Fibroblast of skin of right biceps (primary cell): ENCODE measurements at places on chromosomes 7 and 10.

- DNase-seq = peak; percentile 92
Measured at GRCh38 chr7:149714081-149714909, 59.1 kb downstream of the ZNF467 start.

DNA sequence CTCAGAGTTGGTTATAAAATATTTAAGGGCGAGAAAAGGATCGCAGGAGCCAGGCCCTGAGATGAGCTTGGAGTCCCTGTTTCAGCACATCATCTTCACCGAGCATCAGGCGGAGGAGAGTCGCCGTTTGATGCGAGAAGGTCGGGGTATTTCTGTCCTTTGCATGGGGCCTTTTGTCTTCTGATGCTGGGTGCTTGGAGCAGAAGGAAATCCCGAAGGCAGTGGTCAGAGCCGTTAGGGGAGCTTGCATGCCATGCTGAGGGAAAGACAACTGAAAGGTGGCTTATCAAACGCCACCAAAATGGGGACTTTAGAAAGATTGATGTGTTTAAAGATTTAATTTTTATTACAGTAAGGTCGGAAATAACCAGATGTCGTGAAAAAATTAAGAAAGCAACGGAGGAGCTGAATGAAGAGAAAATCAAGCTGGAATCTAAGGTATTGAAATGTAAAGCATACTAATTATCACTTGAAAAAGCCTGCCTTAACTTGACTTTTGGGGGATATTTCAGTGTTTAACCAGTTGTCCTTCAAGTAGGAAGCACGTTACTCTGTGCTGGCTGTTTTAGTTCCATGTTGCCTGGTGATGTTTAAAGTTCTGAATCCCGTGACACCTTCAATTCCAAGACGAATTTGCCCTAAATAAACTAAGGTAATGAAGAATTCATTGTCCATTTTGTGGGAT lies 845 bp downstream of the CCDC172 start:
- DNase-seq = no peak

DNA sequence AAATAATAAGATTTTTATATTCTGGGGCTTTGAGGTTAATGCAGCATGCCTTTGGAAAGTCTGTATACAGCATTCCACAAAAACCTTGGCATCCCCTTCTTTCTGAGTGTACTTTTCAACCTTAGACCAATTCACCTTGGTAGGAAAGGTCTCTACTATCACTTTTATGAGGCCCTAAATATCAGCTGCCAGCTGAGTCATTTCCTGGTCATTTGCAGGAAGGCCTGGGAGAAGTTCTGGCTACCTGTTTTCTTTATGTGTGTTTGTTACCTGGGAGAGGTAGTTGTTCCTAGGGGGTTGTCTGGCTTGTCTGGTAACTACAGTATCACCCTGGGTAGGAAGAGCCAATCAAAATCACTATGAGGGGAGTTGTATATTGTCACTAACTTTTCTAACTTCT lies 4.1 kb downstream of the SPAM1 start:
- DNase-seq = no peak

GRCh38 chr7:5274441-5274840 lies 8.3 kb upstream of the SLC29A4 start:
- no peak for DNase-seq

- DNase-seq = no peak
Measured at GRCh38 chr7:159094919-159095915, 49.5 kb downstream of the VIPR2 start.

DNA sequence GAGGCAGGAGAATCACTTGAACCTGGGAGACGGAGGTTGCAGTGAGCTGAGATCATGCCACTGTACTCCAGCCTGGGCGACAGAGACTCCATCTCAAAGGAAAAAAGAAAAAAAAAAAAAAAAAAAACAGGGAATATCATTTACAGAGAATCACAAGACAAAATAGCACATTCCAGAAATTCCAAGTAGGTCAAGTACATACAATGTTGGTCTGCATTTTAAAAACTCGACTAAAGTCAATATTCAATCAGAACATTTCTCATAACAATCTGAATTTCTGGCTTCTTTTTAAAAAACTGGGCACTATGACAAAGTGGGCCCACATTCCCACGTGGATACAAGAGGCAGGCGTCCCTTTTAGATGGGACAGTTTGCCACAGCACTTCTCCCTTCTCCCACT lies 12.8 kb downstream of the ZC3HAV1L start:
- peak; percentile 5 for DNase-seq

- DNase-seq = peak; percentile 82
Measured at GRCh38 chr10:58488921-58489320, 23.8 kb upstream of the BICC1 start.

GRCh38 chr10:45160271-45160670 lies 155.1 kb downstream of the OR13A1 start:
- DNase-seq = peak; percentile 36

GRCh38 chr10:24872049-24872789 lies 80.2 kb downstream of the PRTFDC1 start:
- DNase-seq = peak; percentile 21

GRCh38 chr7:142867398-142868187 lies 12.7 kb downstream of the EPHB6 start:
- no peak for DNase-seq

DNA sequence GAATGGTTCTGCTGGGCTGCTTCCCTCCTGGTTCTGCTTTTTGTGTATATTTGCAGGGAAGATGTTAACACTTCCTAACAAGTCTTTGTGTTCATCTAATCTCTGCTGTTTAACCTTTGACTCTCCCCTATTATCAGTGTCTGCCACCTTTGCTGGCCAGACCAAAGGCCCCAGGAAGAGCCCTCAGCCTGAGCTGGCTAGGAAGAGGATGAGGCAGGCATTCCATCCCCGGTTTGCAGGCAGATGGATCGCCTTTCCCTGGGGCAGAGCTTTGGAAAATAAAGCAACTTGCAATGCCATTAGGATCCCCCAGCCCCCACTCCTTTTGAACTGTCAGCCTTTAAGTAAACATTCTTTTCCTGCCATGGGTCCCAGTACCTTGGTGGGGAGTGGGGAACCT lies 19.0 kb downstream of the DPCD start:
- DNase-seq = no peak

- DNase-seq = no peak
Measured at GRCh38 chr10:43316988-43317387, 50.1 kb upstream of the RASGEF1A start.

DNA sequence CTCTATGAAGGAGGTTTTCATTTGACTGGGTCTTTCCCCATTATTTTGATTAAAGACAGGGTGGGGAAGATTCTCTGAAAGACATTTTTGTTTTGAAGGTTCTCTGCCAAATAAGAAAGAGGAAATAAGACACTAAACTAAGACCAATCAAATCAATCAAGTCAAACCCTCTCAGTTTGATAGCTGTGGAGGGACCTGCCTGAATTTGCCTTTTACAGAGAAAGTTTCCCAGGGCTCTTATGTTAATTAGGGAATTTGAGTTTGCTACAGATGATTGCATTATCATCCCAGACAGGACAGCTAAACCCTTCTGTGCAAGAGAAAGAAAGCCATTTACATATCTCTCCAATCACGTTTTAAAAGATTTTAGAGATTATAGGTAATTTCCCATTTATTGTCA lies 80.0 kb downstream of the CSTF2T start:
- DNase-seq = no peak

GRCh38 chr10:96987842-96988175 lies 155.7 kb downstream of the LCOR start:
- DNase-seq = peak; percentile 63

GRCh38 chr10:5035356-5035755 lies 31.7 kb upstream of the AKR1C2 start:
- DNase-seq = no peak

DNA sequence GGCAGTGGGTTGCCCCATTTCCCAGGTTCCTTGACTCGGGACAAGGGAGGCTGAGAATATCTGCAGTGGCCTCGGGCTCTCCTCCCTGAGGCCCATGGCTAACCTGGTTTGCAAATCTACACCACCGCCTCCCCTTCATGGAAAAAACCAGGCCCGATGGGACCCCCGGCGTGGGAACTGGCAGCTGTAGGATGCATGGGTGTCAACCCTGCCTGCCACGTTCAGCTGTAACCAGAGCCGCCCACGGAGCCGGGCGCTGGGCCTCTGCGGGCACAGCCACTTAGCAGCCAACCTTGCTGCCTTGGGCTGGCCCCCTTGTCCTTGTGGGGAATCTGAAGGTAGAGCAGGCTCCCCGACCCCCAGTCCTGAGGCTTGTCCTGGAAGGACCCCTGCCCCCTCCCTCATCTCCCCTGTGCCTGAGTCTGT lies 1.6 kb downstream of the PWWP2B start:
- no peak for DNase-seq

DNA sequence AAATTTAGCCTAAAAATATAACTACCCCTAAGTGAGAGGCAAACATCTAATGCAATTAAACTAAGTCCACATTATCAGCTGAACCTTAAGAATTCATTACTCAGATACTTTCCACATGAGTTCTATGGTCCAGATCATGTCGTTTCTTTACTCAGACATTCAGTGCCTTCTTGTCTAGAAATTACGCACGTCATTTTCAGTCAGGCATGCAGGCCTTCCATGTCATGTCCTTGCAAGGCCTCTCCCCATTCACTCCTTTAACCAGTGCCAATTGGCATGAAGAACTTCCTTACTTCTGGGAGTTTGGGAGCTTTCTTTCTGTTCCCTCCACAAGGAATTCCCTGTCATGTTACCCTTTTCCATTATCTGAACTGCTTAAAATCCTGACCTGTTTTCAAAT lies 118.8 kb downstream of the NRP1 start:
- peak; percentile 72 for DNase-seq

- DNase-seq = peak; percentile 52
Measured at GRCh38 chr7:15626041-15626440, 60.4 kb downstream of the MEOX2 start.

- peak; percentile 19 for DNase-seq
Measured at GRCh38 chr10:137031-137430, 1.8 kb downstream of the ZMYND11 start.

- peak; percentile 82 for DNase-seq
Measured at GRCh38 chr10:50497758-50498157, 126.0 kb downstream of the SGMS1 start.

- DNase-seq = no peak
Measured at GRCh38 chr10:35343739-35344138, 7.4 kb downstream of the CCNY start.

GRCh38 chr7:100152404-100152803 lies 3.7 kb downstream of the LAMTOR4 start:
- DNase-seq = no peak

DNA sequence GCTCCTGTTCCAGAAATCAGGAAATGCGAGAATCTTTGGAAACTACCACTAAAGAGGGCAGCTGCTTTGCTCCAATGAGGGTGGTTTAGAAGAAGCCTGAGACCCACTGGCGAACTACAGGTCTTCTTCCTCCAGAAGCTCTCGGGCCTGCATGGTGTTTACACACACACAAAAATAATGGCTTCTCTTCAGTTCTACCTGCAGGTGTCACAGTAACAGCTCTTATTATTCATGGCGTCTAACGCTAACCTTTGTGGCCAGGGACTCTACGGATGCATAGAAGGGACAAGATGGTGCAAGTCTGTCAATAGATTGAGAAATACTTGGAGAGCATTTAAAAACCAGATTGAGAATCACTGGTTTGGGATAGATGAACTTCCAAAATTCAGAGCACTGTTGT lies 22.4 kb downstream of the GPR141 start:
- DNase-seq = no peak

GRCh38 chr7:150968734-150969372 lies 9.3 kb downstream of the KCNH2 start:
- no peak for DNase-seq

GRCh38 chr7:68900096-68900495 lies 698.2 kb upstream of the AUTS2 start:
- DNase-seq = peak; percentile 39

DNA sequence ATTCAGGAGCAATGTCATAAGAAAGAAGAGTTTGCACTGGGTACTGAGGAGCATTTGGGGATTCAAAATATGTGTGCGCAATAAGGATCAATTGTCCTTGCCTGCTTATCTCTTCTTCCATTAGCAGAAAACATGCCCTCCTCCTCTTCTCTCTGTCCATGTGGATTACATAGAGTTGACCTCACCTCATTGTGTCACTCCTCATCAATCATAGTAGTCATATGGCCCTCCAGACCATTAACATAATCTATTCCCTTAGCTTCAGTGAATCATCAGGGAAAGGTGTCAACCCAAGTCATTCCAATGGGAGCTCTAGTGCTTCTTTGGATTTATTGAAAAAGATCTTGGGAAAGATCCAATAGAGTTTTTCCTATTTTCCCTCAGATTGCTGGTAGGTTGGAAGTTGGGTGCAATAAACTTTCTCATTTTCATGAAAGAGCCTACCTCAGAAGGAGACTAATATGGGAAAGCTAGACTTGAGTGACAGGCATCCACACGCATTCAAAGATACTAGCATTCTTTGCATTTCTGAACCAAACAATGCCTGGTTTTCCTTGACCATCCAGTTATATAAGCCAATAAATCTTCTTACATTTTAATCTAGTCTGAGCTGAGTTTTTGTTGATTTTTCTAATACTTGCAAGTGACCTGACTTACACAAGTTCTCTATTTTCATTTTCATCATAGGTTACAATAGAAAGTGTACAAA lies 71.5 kb upstream of the FAM13C start:
- DNase-seq = peak; percentile 51

DNA sequence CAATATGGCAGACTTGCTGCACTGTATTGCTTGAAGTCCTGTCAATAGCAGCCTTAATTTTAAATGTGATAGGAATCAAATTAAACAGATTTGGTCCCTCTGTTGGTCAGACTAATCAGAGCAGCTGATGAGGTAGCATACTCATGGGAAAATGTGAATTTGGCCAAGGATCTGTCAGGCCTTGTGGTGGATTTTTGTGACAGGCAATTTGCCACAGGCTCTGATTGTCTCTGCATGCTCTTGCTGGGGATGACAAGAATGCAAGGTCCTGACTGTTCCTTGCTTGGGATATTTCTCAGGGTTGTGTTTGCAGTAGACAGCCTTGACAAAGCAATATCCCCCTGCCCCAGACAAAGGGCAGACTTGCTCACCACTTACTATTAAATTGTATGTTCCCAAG lies 41.5 kb upstream of the GARS1 start:
- DNase-seq = no peak

GRCh38 chr7:78148166-78148894 lies 349.8 kb downstream of the PHTF2 start:
- no peak for DNase-seq

GRCh38 chr10:60910543-60910942 lies 33.4 kb downstream of the RHOBTB1 start:
- no peak for DNase-seq
